ENCODE measurements at places on chromosomes 13 and 19.

DNA sequence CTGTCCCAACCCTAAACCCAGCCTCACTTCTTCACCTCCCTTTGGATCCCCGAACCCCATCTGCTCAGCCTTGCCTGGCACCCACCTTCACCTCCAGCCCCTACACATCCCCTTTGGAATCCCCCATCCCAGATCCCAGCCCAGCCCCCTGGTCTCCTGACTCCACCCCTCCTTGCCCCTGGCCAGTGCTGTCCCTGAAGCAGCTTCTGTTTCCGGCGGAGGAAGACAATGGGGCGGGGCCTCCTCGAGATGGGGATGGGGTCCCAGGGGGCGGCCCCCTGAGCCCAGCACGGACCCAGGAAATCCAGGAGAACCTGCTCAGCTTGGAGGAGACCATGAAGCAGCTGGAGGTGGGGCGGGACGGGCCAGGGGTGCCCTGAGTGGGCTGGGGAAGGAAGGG lies 22.0 kb downstream of the ERFL start:
- no peak for DNase-seq

- no peak for DNase-seq
These were observed 127.6 kb upstream of the GPC6 start for GRCh38 chr13:93098972-93099371.

DNA sequence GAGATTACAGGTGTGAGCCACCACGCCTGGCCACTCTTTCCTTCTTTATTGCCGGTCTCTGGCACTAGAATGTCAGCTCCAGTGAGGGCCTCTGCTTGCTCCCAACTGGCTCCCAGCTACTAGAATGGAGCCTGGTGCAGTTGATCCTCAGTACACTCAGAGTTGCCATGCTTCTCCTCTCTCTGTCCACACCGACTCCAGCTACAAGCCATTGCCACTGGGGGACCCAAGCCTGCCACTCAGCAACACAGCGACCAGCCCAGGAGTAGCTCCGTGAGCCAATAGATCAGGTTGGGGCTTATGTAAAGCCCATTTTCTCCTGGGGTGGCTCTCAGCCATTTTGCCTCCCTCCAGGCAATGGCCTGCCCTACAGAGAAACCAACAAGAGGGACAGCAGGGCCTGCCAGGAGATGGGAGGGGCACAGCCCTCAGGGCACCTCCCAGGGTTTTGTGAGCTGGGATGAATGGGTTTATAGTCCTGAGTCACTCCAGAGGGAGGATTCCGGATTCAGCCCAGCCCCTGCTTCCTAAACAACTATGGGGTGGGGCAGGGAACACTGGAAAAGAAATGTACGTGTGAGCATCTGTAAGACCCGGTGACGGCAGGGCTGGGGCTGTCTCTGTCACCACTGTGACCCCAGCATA lies 36.5 kb downstream of the OPA3 start:
- no peak for DNase-seq

- DNase-seq: no peak
These were observed 20.6 kb downstream of the ZNF701 start for GRCh38 chr19:52590728-52591127.

DNA sequence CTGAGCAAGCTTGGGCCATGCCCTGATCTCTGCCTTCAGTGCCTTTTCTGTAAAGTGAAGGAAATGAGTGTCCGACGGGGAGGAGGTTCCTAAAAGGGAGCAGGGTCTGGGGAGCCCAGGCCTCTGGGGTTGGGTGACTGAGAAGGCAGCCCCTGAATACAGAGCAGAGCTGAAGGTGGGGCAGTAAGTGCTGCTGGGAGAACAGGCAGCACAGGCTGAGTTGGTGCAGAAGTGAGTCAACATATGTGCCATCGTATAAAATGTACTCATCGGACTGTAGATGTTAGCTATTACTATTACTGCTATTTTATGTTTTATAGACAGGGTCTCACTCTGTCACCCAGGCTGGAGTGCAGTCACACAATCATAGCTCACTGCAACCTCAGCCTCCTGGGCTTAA lies 1.0 kb upstream of the HAMP start:
- DNase-seq: no peak

- peak; percentile 28 for DNase-seq
These were observed 209.2 kb downstream of the KCTD12 start for GRCh38 chr13:76677043-76677442.

GRCh38 chr19:1133471-1133929 lies 29.7 kb downstream of the GPX4 start:
- peak; percentile 57 for DNase-seq

DNA sequence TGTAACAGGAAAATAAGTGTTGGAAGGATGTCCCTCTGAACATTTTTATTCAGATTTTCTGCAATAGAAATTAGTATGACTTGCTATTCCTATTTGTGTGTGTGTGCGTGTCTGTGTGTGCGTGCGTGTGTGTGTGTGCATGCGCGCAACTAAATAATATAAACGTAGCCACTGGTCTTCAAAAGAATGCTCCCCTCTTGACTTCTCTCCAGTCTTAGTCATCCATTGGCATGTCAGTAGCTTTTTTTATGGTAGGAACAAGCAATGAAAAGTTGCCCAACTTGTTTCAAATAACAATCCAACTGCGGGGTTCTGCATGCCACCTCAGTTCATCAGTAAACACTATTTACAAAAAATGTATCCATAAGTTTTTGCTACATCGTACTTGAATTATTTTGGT lies 249.6 kb downstream of the GPC6 start:
- DNase-seq: peak; percentile 84

- peak; percentile 60 for DNase-seq
These were observed 140.5 kb downstream of the KLF12 start for GRCh38 chr13:73993661-73994060.

GRCh38 chr13:39776439-39776838 lies 121.0 kb downstream of the COG6 start:
- DNase-seq: peak; percentile 91

GRCh38 chr13:93101226-93101734 lies 125.3 kb upstream of the GPC6 start:
- no peak for DNase-seq

- DNase-seq: peak; percentile 90
These were observed 188.0 kb downstream of the RGCC start for GRCh38 chr13:41645331-41645730.

DNA sequence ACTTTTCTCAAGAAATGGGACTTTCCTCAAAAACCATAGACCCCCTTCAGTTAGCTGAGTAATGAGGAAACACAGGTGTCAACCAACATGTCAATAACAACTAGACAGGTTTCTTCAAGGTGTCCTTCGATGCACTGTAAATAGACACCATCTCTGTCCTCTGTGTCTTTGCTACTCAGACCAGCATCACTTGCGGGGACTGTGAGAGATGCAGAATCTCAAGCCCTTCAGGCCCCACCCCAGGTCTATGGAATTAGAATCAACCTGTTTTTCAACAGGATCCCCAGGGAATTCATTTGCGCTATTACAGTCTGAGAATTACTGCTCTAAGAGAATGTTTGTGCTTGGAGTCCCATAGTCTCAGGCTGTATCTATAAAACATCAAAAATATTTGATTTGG lies 469.9 kb downstream of the COG6 start:
- DNase-seq: no peak

DNA sequence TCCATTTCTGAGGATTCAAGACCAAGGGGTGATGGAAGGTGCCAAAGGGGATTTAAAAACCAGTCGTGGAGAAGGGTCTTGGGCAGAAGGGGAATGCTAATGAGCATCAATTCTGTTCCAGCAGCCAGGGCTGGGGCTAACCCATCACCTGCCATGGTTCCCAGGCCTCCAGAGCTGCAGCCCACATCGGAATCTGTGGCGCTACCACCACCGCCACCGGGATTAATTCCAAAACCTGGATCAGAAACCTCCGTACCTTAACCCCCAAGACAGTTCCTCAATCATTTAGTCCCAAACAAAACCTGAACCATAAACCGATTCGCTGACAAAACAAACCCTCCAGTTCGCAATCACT lies 583 bp downstream of the ZNF615 start:
- DNase-seq: no peak

GRCh38 chr19:46488551-46488950 lies 7.1 kb downstream of the PNMA8B start:
- DNase-seq: no peak

DNA sequence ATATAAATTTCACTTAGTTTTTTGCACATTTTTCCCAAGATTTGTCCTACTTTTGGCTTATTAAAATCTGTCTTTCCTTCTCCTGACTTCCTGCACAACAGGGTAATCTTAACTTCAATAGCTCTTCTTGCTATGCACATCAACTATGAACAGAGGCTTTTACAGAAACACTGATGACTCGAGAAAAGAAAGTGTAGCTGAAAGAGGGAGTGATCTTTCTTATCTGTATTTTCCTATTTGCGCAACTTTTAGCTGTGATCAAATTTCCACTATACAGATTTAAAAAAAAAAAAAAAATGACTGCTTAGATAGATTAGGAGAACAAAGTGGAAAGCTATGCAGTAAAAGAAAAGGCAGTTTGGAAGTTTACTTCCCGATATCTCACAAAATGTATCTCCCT lies 406.9 kb downstream of the LIG4 start:
- DNase-seq: peak; percentile 65

DNA sequence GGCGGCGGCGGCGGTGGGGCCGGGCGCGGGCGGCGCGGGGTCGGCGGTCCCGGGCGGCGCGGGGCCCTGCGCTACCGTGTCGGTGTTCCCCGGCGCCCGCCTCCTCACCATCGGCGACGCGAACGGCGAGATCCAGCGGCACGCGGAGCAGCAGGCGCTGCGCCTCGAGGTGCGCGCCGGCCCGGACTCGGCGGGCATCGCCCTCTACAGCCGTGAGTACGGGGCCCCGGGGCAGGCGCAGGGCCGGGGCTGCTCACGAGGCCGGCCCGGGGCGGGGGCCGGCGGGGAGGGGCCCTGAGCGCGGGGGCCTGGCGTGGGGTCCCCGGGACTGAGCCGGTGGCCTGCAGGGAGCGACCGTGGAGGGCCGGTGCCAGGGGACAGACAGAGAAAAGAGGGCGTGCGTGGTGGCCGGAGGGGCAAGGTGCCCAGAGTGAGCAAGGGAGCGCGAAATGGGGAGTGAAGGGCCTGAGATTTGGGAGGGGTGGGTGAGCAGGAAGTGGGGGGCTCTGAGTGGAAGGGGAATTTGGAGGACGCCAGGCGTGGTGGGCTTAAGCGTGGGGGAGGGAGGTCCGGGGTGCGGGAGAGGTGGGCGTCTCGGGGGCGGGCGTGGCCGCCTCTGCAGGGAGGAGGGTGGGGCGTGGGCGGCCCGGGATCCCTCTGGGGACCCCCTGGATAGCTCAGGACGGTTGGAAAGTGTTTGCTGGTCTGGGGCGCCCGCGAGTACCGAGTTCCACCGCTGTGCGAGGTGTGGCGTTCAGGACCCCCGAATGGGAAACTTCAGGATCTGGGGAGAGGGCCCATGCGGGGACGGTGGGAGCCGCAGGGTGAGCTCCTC lies 575 bp downstream of the CARM1 start:
- no peak for DNase-seq

GRCh38 chr19:20154636-20155035 lies 12.4 kb upstream of the ZNF486 start:
- DNase-seq: no peak

DNA sequence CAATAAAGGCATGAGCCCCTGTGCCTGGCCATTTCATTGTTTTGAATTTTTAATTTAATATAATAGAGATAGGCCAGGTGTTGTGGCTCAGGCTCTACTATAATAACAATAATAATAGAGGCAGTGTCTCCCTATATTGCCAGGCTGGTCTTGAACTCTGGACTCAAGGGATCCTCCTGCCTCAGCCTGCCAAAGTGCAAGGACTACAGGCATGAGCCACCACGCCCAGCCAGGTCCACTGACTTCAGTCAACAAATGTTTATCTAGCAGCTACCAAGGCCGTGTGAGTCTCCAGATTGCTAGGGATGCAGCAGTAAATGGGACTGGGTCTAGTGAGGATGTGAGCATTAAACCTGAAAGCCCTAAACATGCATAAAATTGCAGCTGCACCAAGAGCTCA lies 13.8 kb upstream of the ILF3 start:
- no peak for DNase-seq

- DNase-seq: no peak
These were observed 76.9 kb downstream of the TEX29 start for GRCh38 chr13:111397202-111397880.

- DNase-seq: peak; percentile 56
These were observed 1149.8 kb upstream of the MIR17HG start for GRCh38 chr13:90197722-90198121.

- peak; percentile 82 for DNase-seq
These were observed 17.9 kb upstream of the POMP start for GRCh38 chr13:28640861-28641599.

DNA sequence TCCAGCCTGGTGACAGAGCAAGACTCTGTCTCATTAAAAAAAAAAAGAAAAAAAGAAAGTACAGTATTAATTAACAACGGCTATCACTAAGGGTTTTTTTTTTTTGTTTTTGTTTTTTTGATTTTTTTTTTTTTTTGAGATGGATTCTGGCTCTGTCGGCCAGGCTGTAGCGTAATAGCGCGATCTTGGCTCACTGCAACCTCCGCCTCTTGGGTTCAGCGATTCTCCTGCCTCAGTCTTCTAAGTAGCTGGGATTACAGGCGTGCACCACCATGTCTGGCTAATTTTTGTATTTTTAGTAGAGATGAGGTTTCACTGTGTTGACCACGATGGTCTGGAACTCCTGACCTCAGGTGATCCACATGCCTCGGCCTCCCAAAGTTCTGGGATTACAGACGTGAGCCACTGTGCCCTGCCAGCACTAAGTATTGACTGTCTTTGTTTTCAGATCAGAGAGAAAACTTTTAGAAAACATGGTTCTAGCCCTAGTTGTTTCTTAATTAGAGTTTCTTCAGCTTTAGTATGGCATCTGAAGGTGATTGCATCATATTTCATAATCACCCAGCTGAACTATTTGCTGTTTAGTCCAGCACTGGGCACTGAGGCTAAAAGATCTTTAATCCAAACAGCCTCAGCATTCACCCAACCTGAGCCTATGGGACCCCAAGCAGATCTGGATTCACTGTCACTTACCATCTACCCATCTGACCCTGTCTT lies 2.7 kb upstream of the GATAD2A start:
- DNase-seq: peak; percentile 71

GRCh38 chr13:91574766-91575165 lies 176.3 kb downstream of the GPC5 start:
- DNase-seq: no peak

- no peak for DNase-seq
These were observed 1722.7 kb downstream of the SLITRK5 start for GRCh38 chr13:89393758-89394304.

DNA sequence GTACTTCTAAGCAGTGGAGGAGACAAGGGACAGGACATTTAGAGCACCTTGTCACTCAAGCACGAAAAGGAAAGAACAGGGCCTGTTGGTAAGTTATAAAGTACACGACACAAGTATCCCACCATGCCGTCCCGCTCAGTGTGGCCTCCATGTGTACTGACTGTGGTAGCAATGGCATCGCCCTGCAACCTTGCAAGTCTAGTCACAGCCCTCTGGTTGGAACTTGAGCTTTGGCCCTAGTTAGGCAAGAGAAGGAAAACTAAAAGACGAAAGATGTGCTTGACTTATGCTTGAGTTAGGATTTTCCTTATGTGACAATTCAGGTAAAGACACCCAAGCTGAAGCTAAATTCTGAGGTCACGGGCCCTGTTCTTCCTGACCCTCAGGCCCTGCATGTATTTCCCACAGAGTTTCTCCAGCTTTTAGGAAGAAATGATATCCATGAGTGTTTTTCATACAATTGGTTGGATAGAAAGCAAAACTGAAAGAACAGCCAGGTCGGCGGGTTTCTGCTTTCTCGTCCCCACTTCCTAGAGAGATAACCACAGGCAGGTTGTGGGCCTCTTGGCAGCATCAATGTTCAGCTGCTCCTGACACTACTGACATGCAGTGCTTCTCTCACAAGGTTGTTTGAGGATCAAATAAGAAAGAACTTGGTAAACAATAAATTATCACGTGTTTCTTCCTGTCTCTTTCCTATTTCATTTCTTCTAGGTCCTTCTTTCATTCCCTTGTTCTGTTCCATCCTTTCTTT lies 216.2 kb downstream of the IRS2 start:
- DNase-seq: no peak

GRCh38 chr13:73782450-73783449 lies 351.5 kb downstream of the KLF12 start:
- peak; percentile 72 for DNase-seq
